ENCODE measurements at places on chromosomes 12 and 14. TPM values are rescaled to one million over a fixed set of nuclear protein-coding genes. Genes with fewer than 3 reads are reported as not detected.

Gene PTCSC3
- total RNA-seq, result not detected

GRCh38 chr14:103708750-103709187 is 6.5 kb downstream of the XRCC3 start:
- DNase-seq, result no peak

Gene MYH6
- not detected for total RNA-seq

- no peak for DNase-seq
Observed at GRCh38 chr12:1859643-1860042, 39.3 kb downstream of the LRTM2 start.

GRCh38 chr14:103443111-103443510 is 57.9 kb downstream of the MARK3 start:
- DNase-seq, result no peak

DNA sequence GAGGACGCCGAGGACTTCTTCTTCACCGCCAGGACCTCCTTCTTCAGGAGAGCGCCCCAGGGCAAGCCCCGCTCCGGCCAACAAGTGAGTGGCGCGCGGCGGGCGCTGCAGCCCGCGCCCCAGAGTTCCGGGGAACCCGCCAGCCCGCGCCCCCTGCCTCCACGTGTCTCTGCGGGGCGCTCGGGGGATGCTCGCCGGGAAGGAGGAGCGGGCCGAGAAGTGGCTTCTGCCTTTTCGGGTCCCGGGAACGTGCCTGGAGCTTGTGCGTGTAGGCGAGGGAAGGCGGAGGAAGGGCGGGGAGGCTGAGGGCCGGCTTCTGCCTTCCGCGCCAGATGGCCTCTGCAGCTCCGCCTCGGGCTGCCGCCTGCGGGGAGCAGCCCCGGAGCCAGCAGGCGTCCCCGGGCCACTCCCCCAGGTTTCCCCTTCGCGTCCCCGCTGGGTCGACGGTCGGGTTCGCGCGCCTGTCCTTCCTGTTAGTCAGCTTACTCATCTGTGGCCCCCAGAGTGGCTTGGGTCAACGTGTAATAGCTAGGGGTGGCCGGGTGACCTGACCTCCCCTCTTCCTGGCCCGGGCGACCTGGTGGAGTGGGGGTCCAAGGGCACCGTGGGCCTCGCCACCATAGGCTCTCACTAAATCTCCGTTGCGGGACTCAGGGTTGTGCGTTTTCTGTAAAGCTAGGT is 505 bp downstream of the RASSF3 start:
- DNase-seq, result no peak

Gene KNTC1
- total RNA-seq, result 9.2 TPM

DNA sequence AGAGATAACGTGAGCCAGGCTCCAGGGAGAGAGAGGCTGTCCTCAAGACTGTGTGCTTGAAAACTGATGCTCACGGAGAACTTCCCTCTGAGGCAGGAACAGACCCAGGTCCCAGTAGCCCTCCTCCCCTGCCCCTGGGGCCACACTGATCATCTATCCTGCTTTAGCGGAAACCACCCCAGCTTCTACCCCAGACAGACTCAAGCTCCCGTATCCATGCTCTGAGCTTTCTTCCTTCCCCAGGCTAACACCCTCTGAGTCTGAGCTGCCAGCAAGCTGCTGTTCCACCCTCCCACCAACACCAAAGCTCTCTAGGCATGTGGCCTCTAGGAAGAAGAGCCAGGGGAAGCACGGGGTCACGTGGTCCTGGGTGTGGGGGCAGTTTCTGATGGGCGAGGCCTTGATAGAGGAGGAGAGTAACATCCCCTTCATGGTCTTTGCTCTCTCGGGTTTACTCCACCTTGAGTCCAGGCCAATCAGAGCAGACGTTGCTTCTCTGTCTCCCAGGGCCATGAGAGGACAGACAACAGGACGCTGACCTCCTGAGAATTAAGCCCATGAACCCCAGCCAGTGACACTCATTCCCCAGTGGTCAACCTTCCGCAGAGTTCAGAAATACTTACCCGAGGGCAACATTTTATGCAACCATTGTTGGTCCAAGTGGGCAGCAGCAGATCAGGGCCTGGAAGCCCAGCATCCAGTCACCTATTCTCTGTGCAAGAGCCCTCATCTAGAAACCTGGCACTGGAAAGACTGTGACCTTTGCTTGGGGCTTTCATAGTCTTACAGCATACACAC is 1.4 kb downstream of the PCK2 start:
- DNase-seq, result no peak

- DNase-seq, result no peak
Observed at GRCh38 chr14:102805371-102805891, 28.2 kb downstream of the TRAF3 start.
